HCEC 1CT (cell line): ENCODE measurements at places on chromosomes 6 and 20.
A peak's percentile ranks its signal among the peaks of the same experiment; 100 is the strongest.

GRCh38 chr20:59666586-59666985, 62.2 kb downstream of the PHACTR3 start:
- DNase-seq: no peak

- peak; percentile 3 for DNase-seq
These were observed 51.5 kb upstream of the TRIM26 start for GRCh38 chr6:30264743-30265142.

DNA sequence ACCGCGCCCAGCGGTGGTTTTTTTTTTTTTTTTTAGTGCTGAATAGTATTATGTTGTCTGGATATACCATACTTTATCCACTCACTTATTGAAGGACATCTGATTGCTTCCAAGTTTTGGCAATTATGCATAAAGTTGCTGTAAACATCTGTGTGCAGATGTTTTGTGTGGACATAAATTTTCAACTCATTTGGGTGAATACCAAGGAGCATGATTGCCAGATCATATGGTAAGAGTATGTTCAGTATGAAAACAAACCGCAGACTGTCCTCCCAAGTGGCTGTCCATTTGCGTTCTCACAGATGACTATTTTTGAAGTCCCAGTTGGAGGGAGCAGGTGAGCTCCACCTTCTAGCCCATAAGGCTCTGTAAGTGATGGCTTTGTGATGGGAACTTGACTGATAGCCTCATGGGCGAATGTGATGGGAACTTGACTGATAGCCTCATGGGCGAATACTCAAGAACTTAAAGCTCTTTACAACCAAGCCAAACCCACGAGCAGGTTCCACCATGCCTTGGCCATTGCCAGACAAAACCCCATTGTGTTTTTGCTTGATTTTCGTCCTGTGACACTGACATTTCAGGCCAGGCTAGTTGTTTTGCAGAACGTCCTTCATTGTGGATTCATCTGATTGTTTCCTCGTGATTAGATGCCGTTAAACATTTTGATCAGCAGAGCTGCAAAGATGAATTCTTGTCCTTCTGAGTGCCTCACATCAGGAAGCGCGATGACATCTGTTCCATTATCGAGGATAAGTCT, 51.0 kb downstream of the ZBTB2 start:
- no peak for DNase-seq

GRCh38 chr20:58216334-58216733, 12.1 kb downstream of the ANKRD60 start:
- no peak for DNase-seq

GRCh38 chr6:20673458-20673857, 139.2 kb downstream of the CDKAL1 start:
- DNase-seq: no peak

DNA sequence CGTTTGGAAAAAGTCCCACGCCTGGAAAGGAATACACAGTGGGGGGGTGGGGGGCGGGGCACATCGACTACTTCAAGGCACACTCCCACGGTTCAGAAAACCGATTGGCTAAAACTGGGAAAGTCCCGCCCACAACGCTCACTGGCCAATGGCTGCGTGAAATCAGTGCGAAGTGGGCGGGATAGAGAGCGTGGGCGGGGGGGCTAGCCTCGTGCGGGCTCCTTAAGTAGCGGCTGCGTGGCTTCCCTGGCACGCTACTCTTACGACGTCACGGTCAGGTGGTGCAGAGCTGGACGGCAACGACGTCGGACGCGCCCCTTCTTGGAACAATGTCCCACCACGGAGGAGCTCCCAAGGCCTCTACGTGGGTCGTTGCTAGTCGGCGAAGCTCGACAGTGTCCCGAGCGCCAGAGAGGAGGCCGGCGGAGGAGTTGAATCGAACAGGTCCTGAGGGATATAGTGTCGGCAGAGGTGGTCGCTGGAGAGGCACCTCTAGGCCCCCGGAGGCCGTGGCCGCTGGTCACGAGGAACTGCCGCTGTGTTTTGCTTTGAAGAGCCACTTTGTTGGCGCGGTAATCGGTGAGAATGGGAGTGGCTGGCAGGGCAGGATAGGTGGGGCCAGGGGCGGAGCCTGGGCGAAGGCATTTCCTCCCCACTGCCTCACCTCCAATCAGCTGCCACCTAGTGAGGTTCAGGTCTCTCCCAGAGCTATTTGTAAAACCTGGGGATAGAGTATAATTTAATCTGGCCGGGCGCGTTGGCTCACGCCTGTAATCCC, at the start of gene DDX43:
Gene DDX43 (plus strand): TSS at position 252 of the 778 bp plus-strand sequence. CDS start 78 bp downstream, at position 330.
- no peak for DNase-seq

DNA sequence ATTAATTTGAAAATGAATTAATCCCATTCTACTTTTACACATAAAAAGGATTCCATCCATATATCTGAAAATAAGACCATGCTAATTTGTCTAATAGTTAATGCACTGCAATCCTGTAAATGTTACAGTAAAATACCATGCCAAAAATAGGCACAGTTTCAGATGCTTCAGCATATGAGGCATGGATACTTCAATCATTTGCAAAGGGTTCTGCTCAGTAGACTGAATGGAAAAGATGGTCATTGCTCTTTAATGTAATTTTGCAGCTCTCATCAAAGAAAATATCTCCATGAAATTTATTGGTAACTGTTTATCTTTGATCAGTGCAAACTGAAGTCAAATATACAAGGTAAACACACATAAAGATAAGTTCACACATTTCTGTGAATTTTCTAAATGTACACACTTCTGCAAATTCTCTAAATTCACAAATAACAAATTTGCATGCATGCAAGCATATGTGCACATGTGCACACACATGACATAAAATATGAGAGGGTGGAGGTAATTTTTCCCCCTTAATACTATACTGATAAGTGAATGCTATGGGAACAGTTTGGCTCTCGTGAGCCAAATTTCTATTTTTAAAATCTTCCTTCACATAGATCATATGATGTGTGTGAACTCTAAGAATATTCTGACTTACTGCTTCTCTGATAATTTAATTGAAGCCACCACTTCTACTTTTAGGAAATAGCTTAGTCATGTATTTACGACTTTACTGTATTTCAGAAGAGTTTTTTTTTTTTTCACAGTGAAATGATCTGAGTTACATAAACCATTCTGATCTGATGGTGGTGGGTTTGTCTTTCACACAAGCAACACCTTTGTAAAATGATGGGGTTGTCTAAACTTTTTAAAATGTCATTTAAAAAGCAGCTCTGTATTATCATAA, 996.8 kb upstream of the CITED2 start:
- no peak for DNase-seq

- no peak for DNase-seq
These were observed 4.8 kb upstream of the TMEM14A start for GRCh38 chr6:52666071-52666470.

GRCh38 chr20:31485450-31486339, 10.6 kb downstream of the REM1 start:
- DNase-seq: no peak

DNA sequence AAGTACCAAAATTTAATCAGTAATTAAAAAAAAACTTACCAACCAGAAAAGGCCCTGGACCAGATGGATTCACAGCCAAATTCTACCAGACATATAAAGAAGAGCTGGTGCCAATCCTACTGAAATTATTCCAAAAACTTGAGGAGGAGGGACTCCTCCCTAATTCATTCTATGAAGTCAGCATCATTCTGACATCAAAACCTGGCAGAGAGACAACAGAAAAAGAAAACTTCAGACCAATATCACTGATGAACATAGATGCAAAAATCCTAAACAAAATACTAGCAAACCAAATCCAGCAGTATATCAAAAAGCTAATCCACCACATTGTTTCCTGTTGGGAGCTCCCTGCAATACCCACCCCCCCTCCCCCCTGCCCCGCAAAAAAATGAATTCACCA, at the start of gene WFDC11:
Gene WFDC11 (minus strand): TSS at position 101 of the 400 bp plus-strand sequence. CDS start 19,639 bp downstream, outside the sequence.
- DNase-seq: no peak

DNA sequence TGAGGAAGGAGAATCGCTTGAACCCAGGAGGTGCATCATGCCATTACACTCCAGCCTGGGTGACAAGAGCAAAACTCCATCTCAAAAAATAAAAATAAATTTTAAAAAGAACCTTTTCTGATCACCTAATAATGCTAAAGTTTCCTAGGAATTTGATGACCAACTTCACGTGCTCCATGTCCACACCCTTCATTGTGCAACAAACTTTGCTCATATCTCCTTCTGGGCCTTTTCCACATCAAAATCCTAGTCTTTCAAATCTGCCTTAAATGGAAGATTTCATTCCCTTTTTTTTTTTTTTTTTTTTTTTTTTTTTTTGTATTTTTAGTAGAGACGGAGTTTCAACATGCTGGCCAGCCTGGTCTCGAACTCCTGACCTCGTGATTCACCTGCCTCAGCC, 112.5 kb upstream of the LOC128125822 start:
- DNase-seq: no peak

GRCh38 chr6:25017932-25018567, 82.3 kb upstream of the RIPOR2 start:
- DNase-seq: peak; percentile 35

DNA sequence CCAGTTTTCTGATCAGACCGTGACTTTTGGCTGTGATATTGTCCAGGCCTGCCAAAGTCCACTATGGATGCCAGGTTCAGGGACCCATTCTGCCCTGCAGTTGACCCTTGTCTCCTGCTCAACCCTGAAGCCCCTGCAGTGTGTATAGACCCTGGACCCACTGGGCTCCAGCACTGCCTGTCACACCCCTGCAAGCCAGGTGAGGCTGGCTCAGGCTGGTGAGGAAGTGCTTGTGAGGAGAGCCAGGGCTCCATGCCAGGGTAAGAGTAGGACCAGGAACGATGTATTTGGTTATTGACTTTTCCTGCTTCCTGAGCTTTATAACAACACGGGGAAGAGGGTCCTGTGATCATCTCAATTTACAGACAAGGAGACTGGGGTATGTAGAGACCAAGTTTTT, 19.1 kb upstream of the CD93 start:
- DNase-seq: no peak

GRCh38 chr6:75233092-75233615, 10.4 kb downstream of the COX7A2 start:
- DNase-seq: no peak

DNA sequence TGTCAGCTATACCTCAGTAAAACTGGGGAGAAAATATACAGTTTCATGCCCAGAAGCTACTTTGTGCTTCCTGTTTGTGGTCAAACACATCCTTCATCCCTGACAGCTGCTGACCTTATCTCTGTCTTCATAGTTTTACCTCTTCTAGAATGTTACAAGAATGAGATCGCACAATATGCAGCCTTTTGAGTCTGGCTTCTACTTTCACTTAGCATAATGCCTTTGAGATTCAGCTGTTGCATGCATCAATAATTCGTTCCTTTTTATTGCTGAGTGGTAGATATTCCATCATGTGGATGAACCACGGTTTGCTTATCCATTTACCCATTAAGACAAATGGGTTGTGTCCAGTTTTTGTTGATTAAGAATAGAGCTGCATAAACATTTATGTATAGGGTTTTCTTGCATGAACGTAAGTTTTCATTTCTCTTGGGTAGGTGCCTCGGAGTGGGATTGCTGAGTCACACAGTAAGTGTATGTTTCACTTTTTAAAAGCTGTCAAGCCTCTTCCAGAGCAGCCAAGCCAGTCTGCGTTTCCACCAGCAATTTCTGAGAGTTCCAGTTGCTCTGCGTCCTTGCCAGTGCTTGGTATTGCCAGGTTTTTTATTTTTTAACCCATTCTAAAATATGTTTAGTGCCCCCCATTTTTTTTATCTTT, 86.6 kb upstream of the PAX1 start:
- DNase-seq: no peak

- no peak for DNase-seq
These were observed 269.8 kb downstream of the CDC5L start for GRCh38 chr6:44657206-44657819.

- no peak for DNase-seq
These were observed 548.9 kb downstream of the QKI start for GRCh38 chr6:163963205-163964120.

DNA sequence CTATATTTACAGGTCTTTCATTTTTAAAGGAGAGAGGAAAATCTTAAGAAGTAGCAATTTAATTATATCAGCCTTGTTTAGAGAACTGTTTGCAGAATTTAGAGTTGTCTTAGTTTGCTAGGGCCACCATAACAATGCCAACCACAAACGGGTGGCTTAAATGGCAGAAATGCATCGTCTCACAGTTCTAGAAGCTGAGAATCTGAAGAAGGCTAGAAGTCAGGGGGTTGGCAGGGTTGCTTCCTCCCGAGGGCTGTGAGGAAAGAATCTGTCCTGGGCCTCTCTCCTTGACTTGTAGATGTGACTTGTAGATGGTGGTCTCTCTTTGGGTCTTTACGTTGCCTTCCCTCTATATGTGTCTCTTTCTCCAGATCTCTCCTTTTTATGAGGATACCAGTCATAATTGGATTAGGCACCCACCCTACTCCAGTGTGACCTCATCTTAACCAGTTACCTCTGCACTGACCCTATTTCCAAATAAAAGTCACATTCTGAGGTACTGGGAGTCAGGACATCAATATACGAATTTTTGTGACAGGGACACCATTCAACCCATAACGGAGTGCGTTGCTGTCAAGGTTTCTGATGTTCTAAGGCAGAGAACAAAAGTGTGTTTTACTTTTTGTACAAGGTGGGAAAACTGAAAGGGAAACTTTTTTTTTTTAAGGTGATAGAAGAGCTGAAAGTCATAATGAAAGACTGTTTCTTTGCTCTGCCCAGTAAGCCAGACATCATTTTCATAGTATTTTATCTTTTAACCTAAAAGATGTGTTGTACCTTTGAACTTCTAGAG, 84.4 kb downstream of the SAMD3 start:
- no peak for DNase-seq

GRCh38 chr20:39123185-39123557, 161.0 kb downstream of the DHX35 start:
- DNase-seq: no peak

- DNase-seq: no peak
These were observed 16.2 kb upstream of the IYD start for GRCh38 chr6:150352321-150353296.

- peak; percentile 12 for DNase-seq
These were observed 317.6 kb downstream of the CLIC5 start for GRCh38 chr6:45698046-45698445.

- DNase-seq: peak; percentile 5
These were observed 360.6 kb upstream of the RUNX2 start for GRCh38 chr6:44967481-44967880.

- DNase-seq: no peak
These were observed 402.2 kb downstream of the DHX35 start for GRCh38 chr20:39364320-39364719.

DNA sequence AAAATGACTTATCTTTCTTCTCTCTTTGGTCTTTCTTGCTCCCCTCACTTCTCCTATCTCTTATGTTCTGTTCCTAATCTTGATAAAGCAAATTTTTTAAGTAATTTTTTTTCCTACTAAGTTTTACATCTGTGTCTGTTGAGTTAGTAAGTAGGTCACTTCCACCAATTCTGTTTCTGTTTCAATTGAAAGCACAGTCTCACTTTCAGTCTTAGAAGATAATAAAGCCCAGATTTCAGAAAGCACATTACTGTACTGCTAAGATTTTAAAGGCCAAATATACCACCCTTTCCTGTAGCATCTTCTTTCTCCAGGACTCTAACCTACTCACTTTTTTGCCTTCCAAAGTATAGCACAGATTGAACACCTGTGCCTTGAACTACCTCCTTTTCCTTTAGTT, 866.1 kb upstream of the ADGRB3 start:
- DNase-seq: no peak

- DNase-seq: peak; percentile 65
These were observed 240.9 kb downstream of the PHACTR1 start for GRCh38 chr6:12957321-12958051.
